Heart right ventricle (tissue), 16 donors: ENCODE measurements at places on chromosomes 2 and 18. TPM values are rescaled to one million over a fixed set of nuclear protein-coding genes. Genes with fewer than 3 reads are reported as not detected.
A peak's percentile ranks its signal among the peaks of the same experiment; 100 is the strongest.

ZNF396 gene
- 0.52 TPM for polyA plus RNA-seq

COLEC12 gene
- polyA plus RNA-seq, result 2.8 TPM

PREPL gene
- polyA plus RNA-seq, result 8.5 TPM

NT5C1B gene
- not detected for polyA plus RNA-seq

LYG1 gene
- 4.6 TPM for polyA plus RNA-seq

PPP1R1C gene
- 20.9 TPM for polyA plus RNA-seq

IL36G gene
- not detected for polyA plus RNA-seq

- no peak for DNase-seq
Observed at GRCh38 chr2:24513281-24514071, 22.4 kb downstream of the NCOA1 start.

DNA sequence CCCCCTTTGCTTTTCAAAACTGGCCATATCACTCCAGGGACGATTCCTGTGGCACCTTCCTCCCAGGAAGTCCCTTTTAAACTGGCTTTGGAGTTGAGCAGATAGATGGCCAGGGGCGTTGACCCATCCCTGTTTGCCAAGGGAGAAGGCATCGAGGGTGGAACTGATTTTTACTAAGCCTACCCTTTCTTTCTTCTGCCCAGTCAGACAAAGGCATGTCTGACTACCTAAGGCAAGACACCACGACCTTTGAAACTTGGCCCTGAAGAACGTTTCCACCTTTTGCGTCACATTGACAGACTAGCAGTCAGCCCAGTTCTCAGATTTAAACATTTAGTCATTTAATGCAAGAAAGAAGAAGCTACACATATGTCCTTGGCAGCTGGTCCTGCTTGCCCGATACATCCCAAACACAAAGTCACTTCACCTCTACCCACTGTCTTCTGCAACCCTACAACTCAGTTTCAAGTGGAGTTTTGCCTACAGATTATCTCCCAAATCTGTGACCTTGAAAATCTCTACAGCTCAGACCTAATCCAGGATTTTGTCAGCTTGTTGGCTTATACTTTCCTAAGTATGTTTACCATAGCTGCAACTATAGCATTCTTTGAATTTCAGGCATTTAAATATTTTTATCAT is 102.2 kb upstream of the IL1R2 start:
- DNase-seq, result no peak

DNA sequence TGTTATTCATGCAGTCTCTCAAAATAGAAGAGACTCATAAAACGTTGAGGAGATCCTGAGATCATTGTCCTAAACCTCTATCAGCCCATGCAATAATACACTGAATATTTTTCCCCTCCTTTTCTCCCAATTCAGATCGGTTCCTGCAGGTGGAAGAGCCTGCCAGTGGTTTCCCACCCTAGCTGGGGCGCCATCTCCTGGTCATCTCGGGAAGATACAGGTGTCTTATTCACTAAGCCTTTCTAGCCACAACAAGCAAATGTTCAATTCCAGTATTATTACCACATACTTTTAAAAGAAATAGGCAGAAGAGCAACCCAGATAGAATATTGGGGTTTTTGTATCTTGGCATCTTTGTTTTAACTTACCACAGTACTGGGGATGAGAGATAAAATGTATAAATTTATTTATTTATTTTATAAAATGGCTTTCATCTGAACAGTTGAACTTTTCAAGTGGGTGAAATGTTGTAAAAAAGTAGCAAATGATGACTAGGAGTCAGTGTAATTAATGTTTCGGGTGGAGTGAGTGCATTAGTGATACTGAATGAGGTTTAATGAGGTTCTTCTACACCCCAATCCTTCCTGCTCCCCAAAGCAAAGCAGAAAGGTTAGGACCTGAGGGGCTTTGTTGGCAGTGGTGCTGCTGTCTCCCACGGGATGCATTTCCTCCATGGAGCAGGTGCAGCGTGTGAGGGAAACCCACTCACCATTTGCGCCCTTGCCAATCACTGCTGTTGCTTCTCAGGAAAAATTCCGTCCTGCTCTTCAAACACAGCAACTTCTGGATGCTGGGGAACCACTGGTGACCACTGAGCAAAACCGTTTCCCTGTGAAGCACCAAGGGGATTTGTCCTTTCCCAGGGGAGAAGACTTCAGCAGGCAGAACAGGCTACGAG is 147.1 kb upstream of the FHL2 start:
- peak; percentile 74 for DNase-seq

- no peak for DNase-seq
Observed at GRCh38 chr2:235059161-235059560, 107.3 kb downstream of the SH3BP4 start.

DNA sequence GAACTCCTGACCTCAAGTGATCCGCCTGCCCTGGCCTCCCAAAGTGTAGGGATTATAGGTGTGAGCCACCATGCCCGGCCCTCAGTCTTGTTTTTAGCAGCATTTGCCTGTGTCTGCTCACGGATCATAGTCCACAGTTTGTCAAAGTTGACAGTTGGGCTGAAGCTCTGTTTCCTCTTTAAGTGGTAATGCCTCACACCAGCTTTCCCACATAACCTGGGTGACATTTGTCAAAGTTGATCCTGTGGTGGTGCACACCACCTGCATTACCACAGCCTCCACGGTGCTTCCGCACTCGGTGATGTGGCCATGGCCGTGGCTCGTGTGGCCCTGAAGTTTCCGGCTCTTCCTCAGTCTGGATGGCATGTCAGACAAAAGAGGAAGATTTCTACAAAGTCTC is 27.1 kb downstream of the RAB31 start:
- no peak for DNase-seq

DNA sequence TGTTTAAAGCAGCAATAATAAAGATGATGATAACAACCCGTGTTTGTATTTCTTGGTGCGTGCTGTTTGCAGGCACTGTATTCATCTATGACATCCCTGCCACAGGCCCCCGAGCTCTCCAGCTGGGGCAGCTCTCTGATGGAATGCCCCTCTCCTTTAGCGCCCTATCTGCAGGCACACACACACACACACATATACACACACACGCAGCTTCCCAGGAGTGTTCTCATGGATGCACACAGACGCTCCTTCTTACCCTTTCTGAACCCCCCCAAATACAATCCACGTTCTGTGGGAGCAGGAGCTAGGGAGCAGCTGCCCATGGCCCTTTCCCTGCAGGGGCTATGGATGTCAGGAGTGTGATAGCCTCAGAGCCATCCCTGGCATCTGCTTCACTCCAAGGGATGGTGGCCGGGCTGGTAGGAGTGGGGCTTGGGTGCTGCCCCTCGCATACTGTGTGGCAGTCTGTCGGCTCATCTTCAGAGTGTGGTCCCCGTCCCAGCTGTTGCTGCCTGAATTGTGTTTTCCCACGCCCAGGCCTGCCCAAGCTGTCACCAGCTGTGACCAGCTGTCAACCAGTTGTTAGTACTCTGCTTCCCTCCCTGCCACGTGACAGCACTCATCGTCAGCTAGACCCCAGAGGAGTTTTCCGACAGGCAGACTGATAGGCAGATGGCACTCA is 50.8 kb upstream of the MYCN start:
- no peak for DNase-seq

GRCh38 chr2:228140934-228141528 is 40.5 kb downstream of the SPHKAP start:
- no peak for DNase-seq
